Stimulated activated CD4-positive, alpha-beta T cell treated with anti-CD3 and anti-CD28 coated beads, Interleukin-12 subunit alpha, Interleukin-12 subunit beta, amount 100 ng/mL, for 48 hours (primary cell): ENCODE measurements at places on chromosomes 5 and 9.

- no peak for DNase-seq
Measured at GRCh38 chr5:95241161-95241560, 43.7 kb downstream of the MCTP1 start.

GRCh38 chr9:87152256-87152655 is 204.9 kb upstream of the GAS1 start:
- no peak for DNase-seq

- no peak for DNase-seq
Measured at GRCh38 chr5:124468671-124469411, 277.6 kb downstream of the ZNF608 start.

DNA sequence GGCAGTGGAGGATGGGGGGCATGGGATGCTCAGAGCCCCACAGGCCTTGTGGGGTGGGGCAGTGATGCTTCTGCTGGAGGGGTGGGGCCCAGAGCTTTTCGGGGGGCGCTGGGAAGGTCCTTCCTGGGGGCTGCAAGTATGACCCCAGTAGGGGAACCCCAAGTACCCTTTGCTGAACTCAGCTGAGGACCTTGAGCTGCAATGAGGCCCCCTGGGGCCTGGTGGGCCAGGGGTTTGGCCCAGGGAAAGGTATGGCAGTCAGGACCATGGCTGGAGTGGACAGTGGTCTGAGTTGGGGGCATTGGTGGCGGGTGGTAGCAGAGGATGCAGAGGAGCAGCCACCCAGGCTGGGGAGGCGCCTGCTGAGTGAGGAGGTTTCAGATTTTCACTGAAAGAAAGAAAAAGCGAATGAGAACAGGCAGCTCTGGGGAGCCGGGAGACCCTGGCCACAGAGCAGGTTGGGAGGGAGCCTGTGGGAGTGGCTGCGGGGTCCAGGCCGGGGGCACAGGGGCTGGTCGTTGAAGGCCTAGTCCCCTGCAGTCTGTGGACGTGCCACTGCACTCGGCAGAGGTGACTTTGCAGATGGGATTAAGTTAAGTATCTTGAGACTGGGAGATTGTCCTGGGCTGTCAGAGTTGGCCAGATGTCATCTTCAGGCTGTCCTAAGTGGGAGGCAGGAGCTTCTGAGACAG is 19.2 kb downstream of the WNK2 start:
- DNase-seq: no peak

GRCh38 chr9:136472640-136473353 is 10.0 kb downstream of the SEC16A start:
- DNase-seq: no peak

DNA sequence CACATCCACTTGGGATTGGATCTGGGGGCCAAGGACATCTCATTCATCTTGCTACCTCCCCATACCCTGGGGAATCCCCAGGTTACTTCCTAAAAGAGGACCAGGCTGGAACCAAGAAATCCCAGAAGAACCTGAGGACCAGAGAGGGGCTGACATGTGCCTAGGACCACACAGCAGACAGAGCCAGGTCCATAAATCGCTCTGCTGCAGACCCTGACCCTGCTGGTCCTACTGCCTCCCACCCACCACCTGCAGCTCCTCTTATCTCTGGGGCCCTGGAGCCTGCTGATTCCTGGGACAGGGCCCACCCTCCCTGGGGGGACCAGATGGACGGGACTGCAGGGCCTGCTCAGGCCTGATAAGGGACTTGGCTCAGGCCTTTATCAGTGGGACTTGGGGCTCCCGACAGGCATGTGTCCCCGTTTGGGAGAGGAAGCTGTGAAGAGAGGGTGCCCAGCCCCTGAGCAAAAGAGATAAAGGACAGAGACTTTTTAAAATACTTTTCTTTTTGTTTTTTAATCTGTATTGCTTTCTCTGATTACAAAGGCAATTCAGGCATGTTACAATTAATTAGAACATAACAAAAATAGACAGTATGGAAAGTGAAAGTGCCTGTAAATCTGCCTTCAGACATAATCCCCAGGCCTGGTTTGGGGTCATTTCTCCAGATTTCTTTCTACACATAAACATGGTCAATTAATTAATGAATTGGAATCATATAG is 101.3 kb upstream of the LARP1 start:
- no peak for DNase-seq

DNA sequence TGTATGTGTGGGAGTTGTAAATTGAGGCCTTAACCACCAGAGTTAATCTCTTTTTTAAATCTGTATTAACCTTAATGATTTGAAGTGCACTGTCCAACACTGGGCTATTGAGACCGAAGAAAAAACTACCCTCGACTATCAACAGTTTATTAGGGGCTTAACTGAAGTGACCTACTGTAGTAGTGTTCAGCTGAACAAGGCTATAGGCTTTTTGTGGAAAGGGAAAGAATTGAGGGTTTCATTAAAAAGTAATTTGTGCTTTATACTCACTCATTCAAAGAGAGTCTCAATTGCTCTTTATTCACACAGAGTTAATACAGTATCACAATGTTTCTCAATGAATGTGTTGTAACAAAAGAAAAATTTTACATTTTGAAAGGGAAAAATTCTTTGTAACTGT is 267.5 kb downstream of the SLF1 start:
- DNase-seq: no peak

DNA sequence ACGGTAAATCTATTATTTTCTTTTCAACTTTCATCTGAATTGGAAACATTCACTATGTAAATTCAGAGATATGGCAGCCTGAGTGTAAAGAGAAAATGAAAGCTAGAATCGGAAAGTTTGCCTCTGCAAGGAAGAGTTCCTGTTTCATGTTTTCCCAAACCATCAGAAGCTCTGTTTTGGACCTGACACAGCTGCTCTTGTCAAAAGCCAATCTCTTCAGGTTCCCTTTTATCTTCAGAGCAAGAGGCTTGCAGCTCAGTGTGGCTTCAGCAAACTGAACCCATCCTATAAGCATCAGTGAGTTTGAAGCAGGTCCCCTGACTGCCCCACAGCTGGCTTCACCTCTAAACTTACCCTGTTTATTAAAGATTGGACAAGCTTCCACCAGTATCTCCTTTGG is 1099.7 kb downstream of the DTWD2 start:
- no peak for DNase-seq

- DNase-seq: no peak
Measured at GRCh38 chr5:128490761-128491160, 47.3 kb downstream of the FBN2 start.

- no peak for DNase-seq
Measured at GRCh38 chr9:130713286-130713960, 19.8 kb downstream of the EXOSC2 start.

DNA sequence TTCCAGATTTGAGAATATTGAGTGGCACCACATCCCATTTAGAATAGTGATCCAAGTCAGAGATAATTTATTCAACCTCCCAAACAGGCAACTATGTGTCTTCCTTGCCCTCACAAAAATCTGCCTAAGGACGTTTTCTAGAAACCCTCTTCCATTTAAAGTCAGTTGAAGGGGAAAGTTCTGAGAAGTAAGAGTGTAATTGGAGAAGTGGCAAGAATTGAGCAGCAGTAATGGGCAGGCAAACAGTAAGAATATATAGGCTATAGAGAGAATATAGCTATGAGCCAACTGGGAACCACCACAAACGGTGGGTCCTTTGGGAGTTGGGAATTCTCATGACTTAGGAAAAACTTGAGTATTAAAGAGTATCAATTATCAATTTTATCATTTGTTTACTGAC is 31.1 kb upstream of the CETN3 start:
- DNase-seq: no peak

- no peak for DNase-seq
Measured at GRCh38 chr5:133147411-133147810, 95.6 kb downstream of the HSPA4 start.

DNA sequence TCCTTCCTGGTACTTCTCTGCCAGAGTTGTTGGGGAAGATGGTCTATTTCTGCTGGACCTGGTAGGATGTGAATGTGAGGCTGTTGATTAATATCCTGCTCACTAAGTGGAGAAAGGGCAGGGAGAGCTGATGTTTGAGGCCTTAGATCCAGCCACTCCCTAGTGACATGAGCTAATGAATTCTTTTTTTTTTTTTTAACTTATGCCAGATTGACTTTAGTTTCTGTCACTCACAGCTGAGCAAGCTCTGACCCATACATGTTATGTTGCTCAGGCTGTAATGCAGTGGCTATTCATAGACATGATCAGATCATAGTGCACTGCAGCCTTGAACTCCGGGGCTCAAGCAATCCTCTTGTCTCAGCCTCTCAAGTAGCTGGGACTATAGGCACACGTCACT is 75.1 kb upstream of the SPRY4 start:
- DNase-seq: no peak

DNA sequence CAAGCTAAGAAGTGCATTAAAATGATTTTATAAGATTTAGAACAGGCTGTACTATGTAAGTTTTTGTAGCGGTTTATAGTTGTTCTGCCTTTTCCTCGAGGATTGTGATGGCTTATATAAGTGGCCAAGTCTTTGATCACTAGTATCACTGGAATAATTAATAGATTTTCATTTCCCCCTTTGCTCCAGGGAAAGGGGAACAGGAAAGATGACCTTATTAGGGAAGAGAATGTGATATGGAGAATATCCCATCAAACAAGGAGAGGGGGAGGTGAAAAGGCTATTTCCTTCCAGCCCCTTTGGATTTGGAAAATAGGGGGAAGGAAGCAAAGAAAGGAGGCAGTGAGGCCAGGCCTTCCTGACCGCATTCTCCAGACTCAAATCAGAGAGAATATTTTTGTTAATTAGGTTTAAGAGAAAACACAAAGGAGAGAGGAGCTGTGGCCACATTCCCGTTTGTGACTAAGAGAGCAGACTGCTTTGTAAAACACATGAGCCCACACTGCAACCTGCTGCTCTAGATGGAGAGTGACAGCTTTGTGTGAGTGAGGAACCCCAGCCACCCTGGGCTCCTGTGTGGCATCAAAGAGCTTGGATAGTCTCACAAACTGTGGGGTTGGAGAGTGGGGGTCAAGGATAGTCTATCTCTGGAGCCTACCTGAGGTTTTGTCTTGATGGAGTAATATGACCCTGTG is 359.5 kb downstream of the DTWD2 start:
- no peak for DNase-seq

GRCh38 chr9:89721971-89722530 is 117.2 kb downstream of the GADD45G start:
- DNase-seq: no peak

GRCh38 chr5:123181394-123181801 is 92.4 kb downstream of the PRDM6 start:
- no peak for DNase-seq

- DNase-seq: no peak
Measured at GRCh38 chr9:36485647-36486328, 85.7 kb upstream of the RNF38 start.

DNA sequence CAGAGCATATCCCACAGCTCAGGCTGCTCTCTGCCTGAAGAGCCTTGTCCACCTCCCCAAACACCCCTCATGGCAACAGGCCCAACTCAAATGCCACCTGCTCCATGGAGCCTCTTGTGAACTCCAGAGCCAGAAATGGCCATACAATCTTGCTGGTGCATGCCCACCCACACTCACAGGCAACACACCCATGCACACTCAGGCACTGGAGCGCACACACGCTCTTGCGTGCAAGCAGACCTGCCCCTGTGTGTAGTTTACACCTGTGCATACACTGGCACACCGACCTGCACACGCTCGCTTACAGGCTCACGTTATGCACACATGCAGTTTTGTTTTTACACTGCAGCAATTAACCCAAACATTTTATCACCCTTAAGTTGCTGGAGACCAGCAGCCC is 40.0 kb downstream of the HRH2 start:
- no peak for DNase-seq

GRCh38 chr5:109962882-109963603 is 273.3 kb downstream of the MAN2A1 start:
- no peak for DNase-seq

GRCh38 chr9:138043061-138043410 is 165.5 kb downstream of the CACNA1B start:
- DNase-seq: no peak

- DNase-seq: no peak
Measured at GRCh38 chr5:180097163-180097894, 25.8 kb upstream of the RNF130 start.

DNA sequence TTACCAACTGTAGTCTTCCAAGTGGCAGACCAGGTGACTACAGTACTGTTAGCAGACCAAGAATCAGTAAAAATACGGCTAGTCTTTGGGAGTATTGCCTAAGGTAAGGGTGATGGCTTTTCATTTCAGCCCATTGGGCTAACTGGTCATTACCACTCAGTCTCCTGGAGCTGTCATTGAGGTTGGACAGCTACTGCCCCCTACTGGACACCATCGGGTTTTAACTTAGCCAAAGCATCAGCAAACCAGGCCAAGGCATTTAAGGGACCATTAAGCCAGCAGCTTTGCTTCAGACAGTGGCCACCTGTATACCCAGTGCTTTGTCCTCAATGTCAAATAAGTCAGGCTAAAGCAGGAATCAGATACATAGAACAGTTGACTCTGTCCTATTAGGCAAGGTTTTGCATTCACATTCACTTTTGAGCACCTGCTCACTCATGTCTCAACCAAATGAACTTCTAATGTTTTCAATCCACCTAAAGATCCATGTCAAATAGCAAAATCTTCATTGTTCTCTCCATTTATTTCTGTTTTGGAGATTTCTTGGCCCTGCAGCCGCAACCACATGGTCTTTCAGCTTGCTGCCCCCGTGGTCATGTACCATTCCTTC is 117.2 kb downstream of the INVS start:
- DNase-seq: peak; percentile 50

DNA sequence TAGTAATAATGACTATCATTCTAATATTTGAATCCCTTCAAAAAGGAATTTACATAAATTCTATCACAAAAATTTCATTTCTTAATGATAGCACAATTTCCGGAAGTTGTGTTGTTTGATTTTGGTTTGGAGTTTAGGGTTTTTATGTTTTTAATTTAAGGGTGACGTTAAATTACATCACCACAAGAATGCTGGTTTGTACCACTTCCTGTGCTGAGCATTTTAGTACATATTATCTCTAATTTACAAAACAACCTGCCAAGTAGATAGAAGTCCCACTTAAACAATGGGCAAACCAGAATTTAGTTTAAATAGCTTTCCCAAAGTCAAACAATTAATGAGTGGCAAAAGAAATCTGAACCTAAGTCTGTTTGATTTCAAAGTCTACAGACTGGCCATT is 63.4 kb downstream of the DENND1A start:
- DNase-seq: no peak

DNA sequence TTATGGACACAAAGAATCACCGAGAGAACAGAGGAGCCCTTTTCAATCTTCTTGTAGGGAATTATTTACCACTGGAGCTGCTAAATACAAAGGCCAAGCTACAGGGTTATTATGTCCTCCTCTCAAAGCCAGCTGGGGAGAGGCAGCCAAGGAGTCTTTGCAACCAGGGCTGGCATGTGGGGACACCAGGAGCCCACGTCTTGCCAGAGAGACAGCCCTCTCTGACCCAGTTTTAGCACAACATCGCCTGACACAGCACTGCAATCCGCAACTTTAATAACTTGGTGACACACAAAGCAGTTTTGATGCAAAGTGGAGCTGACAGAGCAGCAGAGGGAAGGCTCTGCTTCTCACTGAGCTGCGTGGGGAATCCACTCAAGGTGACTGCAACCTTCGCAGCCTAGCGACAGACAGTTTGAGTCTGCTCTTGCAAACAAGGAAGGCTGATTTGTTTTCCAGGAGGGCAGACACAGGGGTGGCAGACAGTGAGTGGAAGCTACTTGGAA is 33.6 kb downstream of the TLR4 start:
- no peak for DNase-seq

- no peak for DNase-seq
Measured at GRCh38 chr9:89409466-89409865, 88.4 kb downstream of the SEMA4D start.
